ENCODE measurements at places on chromosomes 5 and 9.

DNA sequence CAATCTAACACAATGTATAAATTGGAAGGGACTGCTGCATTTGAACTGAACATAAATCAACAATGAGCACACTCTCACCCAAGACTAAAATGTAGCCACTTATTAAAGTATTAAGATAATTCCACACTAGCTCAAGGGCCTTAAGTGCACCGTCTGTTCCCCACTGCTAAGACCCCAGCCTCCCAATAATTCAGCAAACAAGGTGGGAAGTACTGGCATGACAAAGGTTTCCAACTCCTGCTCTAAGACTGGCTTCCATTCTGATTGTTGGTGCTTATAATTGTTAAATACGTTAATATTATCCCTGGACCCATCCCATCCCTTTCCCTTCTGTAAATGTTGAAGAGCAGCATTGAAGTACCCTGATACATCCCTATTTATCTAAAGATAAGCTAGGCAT lies 636.7 kb downstream of the NR2F1-AS1 start:
- DNase-seq = no peak

DNA sequence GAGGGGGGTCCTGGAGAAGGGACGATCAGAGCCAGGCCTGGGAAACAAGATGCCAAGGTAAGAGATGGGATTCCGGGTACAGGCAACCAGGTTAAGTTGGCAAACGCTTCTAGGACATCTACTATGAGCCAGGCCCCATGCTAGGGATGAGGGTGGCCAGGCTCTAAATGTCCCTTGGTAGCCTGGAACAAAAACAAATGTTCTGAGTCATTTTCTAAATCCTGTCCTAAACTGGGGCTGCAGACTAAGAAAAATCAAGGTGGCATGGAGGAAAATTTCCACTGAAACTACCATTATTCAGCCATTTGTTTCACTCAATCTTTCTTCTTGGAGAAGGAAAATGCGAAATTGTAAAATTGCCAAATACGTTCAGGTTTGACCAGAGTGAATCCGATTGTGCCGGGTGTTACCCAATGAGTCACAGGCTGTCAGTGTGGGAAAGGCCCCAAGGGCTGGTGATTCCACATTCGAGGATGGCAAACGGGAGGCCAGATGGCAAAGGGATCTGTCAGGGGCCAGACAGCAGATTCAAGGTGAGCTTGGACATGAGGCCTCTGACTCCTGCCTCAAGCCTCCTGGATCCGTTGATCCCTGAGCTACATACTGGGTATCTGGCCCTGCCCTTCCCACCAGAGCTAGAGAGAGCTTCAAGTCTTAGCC lies 57.6 kb downstream of the PAX5 start:
- no peak for DNase-seq

DNA sequence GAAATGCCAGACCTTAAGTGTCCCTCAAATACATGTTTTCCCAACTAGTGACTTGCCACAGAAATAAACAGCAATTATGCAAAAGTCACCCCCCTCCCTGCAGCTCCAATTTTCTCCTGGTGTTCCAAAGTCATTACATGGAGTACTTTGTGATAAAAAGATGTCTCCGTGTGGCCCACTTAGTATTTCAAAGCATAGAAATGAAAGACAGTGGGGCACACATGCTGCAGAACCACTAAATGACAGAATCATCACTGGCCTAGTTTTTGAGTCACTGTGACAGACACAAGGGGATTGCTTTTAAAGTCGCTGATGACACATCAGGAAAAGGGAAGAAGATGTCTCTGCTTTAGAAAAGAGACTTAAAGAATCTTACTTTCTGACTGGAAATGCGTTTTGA lies 323.4 kb downstream of the PSAT1 start:
- DNase-seq = no peak

DNA sequence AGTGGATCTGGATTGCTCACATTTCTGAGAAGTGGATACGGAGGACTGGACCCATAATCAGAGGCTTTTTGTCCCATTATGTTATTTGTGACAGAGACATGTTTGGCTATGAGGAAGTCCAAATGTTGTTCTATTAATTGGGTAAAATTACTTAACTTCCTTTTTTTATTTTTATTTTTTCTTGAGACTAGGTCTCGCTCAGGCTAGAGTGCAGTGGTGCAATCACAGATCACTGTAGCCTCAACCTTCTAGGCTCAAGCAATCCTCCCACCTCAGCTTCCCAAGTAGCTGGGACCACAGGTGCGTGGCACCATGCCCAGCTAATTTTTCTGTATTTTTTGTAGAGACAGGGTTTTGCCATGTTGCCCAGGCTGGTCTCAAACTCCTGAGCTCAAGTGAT lies 11.9 kb upstream of the PGGT1B start:
- no peak for DNase-seq

GRCh38 chr5:168992687-168993086 lies 308.3 kb downstream of the SLIT3 start:
- DNase-seq = no peak

DNA sequence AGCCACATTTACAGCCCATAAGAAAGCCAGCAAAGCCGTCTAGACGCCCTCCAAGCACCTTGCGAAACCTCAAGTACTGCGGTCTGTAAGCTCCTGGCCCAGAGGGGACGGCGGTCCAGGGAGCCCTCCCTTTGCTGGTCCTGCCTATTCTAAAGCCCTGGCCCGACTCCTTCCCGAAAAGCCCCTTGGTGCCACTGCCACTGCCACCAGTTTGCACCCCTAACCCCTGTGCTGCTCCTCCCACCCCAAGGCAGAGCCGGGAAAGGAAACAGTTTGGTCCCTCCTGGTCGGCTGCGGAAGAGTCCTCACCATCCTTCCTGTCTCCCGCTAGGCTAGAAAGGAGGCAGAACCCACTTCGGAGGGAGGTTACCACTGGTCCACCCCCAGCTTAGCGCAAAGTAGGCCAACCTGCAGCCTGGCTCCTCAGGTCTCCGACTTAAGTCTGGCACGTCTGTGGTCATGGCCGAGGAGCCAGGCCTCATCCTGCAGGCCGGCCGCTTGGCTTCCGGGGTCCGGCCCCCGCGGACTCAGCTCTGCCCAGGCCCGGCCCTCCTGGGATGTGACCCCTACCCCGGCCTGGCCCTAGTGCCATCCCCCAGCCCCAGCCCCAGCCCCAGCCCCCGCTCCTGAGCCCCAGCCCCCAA lies 916 bp downstream of the TOR1A start:
- DNase-seq = no peak

DNA sequence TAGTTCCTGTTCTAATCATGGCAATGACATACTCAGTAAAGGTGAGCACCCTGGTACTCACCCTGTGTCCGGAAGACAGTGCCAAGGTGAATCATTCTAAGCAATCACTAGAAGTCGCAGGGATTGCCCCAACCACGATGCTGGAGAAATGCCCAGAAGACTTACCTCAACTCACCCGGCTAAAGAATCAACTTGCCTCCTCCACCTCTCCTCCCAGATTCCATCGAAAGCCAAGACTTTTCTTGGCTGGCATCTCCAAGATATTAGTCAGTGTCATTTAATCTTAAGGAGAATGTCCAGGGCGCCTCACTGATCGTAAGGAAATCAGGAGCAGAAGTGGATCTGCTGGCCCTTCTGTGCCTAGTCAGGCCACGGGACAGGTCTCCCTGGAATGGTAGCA lies 204.9 kb downstream of the ERCC6L2 start:
- DNase-seq = no peak
